Stimulated activated CD4-positive, alpha-beta T cell treated with anti-CD3 and anti-CD28 coated beads, TNF-alpha, amount 100 ng/mL, for 1 hour (primary cell): ENCODE measurements at places on chromosomes 16 and 17.

DNA sequence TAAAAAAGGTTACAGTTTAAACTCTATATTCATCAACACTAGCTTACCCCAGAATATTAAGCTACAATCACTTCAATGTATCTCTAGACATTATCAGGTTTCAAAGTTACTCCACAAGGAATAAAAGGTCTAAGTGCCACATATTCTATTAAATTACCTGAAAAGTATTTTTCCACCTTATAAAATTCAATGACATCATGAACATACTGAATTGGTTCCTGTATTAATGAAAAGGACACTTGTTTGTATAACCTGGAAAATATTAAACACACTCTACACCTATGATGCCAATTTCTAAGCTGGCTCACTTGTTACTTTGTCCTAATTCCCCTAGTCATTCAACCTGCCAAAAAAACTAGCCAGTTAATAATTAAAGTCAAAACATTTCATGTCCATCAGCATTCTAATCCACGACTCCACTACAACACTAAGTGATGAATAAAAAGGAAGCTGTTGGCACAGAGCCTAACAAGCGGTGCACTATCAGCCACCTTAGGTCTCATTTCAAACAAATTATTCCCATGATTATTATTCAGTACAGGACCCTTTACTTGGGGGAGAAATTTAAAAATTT lies 12.2 kb downstream of the MED13 start:
- no peak for DNase-seq

GRCh38 chr16:69107316-69107962 lies 2.0 kb downstream of the HAS3 start:
- no peak for DNase-seq

DNA sequence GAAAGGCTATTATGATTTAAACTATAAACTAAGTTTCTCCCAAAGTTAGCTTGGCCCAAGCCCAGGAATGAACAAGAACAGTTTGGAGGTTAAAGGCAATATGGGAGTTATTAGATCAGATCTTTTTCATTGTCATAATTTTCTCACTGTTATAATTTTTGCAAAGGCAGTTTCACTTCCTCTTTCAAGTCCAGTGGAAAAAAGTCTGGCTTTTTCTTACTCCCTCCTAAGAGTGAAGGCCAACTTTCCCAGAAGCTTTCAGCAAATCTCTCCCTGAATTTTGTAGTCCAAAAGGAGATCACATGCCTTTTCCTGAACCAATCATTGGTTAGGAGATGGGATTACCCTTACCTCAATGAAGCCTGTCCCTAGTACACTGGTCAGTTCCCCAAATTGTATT lies 9.1 kb upstream of the BLMH start:
- no peak for DNase-seq

- no peak for DNase-seq
Observed at GRCh38 chr16:1223355-1224214, 1.5 kb downstream of the TPSG1 start.

DNA sequence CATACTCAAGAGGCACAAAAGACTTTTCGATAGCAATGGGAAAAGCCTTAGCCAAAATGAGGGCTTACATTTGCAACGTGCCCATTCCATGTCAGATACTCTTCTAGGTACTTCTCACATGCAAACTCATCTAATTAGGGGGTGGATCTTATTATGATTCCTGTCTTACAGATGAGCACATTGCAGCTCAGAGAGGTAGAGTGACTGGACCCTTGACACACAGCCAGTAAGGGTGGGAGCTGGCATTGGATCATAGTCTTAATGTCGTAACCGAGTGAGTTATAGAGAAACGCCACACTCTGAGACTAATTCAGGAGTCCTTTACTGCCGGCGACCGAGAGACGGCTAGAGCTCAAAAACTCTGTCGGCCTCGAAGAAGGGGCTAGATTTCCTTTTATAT lies 78.8 kb upstream of the GRIN2A start:
- DNase-seq: no peak

GRCh38 chr17:83019376-83019775 lies 60.0 kb upstream of the METRNL start:
- DNase-seq: no peak

GRCh38 chr16:84786605-84787262 lies 33.1 kb upstream of the CRISPLD2 start:
- no peak for DNase-seq

DNA sequence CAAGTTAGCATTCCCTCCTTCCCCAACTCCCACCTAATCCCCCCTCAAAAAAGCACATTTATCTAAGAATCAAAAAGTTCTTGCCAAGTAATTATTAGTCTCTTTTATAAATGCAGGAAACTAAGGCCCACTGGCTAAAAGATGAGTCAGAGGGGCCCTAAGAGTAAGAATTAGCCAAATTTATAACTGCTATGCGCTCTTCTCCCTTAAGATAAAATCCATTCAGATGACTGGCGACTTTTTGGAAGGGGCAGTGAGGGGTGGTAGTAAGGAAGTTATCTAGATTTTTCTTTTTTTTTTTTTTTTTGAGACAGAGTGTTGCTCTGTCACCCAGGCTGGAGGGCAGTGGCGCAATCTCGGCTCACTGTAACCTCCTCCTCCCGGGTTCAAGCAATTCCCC lies 17.1 kb downstream of the ZNF652 start:
- no peak for DNase-seq

DNA sequence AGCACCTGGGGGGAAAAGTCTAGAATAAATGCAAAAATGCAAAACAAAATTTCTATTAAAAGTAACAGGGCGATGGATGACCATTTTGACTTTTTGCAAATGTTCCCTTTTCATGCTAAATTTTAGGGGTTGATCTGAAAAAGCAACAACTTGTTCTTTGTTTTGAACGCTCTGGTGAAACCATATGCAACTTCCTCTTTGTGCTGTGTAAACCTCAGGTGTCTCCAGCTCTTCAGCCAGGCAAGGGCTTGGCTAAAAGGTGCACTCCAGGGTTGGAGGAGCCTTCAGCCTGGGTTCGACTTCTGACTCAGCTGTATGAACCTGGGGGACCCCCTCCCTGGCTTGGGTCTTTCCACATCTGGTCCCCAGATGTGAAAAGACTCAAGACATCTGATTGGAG lies 9.5 kb downstream of the IRF8 start:
- no peak for DNase-seq

GRCh38 chr16:25699069-25699468 lies 7.3 kb downstream of the HS3ST4 start:
- no peak for DNase-seq

DNA sequence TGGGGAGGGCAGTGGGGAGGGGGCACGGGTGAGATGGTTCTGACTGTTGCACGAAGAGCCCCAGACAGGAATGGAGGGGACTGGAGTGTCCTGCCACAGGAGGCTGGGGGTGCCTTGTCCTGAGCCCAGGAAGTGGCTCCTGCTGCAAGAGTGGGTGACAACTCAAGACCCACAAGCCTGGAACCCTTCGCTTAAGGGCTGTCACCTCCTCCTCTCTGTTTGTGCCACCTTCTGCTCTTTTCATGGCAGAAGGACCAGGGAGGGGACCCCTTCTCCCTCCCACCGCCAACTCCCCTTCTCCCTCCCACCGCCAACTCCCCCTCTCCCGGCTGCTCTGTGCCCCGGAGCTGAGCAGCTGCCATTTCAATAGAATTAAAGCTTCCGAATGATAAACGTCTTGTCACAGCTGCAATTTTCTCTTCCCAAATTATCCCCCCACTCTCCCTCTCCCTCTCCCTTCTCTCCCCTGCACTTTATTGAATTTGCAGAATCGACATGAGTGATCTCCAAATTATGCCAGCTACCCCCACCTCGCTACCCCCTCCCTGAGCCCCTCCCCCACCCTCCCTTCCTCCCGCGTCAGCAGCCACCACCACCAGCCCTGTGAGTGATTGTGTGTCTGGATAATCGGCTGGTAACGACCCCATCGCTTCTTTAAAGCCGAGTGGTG lies 13.7 kb downstream of the GJD3 start:
- DNase-seq: no peak

GRCh38 chr16:47493381-47494337 lies 32.5 kb downstream of the PHKB start:
- no peak for DNase-seq

GRCh38 chr17:7072406-7072805 lies 7.6 kb downstream of the CLEC10A start:
- DNase-seq: no peak

- DNase-seq: no peak
Observed at GRCh38 chr16:52073024-52073423, 473.9 kb downstream of the TOX3 start.

DNA sequence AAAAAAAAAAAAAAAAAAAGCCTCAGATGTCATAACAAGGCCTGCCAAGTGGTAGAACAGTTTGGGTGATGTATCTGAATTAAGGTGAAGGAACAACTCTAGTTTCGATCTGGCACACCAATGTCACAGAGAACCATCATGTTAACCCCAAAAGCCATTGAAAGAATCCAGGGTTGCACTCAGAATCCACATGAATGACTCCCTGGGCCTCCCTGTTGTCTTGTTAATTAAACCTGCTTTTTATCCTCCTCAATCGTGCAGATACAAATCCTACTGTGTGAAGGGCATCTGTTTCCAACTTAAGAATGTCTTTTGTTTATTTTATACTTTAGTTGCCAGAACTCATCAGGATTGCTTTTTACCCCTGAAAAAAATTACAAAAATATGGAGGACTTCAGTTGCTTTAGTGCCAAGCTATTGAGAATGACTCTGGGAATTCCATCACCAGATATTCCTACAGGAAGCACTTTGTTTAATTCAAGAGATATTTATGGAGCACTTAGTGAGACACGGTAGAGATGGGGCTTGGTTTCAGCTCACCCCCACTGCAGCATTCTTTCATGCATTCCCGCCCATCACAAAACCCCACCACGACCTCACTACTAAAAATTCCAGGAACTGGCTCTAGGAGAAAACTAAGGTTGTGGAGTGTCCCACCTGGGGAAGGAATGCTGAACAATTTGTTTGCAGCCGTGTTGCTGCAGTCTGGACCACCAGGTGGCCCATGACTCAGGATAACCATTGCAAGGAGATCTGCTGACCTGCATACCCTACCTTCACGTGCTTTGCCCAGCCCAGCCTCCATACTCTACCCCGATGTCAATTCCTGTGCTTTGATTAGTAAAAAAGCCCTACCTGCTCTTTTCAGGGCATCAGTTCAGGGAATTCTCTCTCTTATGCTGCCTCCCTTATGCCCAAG lies 63.8 kb upstream of the GPRC5B start:
- no peak for DNase-seq

- peak; percentile 81 for DNase-seq
Observed at GRCh38 chr17:28571361-28572122, at the start of gene PIGS. Gene PIGS (minus strand): TSS chr17:28571524. CDS start chr17:28571496, 28 bp downstream.

DNA sequence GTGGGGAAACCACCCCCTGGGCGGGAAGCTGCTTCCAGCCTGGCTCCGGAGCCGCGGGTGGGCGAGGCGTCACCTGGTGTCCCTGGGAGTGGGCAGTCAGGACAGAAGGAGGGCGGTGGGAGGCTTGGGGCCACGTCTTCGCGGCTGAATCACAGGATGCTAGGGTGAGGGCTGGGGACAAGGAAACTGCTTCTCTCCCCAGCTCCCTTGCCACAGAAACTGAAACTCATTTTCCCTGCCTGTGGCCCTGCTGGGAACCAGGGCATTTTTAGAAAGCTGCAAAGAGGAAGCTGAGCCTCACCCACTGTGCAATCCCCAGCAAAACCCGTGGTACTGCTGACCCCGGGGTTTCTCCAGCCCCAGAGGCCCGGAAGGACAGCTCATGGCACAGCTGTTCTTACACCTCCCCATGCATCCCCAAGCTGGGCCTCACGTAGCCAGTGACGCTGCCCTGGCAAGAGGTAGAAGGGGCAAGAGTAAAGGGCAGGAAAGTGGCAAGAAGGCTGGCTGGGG lies 8.2 kb downstream of the RHBDF2 start:
- no peak for DNase-seq

DNA sequence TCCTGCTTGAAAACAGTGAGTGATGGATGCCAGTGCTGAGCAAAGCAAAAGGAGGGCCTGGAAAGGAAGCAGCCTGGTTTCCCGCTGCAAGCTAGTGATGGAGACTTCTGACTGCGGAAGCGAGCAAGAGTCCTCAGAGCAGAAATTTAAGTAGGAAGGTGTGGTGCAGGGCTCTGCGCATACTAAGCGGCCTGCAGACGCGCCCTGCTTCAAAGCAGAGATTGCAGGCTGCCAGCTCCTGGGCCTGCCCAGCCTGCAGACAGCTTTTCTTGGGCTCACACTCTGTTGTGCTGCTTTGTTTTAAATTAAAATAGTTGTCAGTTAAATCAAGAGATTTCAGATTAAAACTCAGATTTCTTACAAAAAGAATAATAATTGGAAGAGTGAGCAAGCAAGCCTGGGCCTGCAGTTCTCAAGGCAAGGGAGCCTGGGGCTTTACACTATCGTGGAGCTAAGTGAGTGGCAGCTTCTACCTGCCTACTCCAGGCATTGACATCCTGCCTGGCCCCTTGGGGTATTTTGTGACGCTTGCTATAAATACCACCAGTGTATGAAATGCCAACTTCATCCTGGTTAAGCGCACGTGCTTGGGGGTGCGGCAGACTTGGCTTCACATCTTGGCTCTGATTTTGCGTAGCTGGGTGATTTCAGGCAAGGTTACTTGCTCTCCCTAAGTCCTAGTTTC lies 237.3 kb downstream of the XYLT1 start:
- no peak for DNase-seq

GRCh38 chr16:21656795-21657768 lies 4.7 kb upstream of the IGSF6 start:
- DNase-seq: peak; percentile 9

- DNase-seq: no peak
Observed at GRCh38 chr16:35598696-35599332, 2139.4 kb downstream of the TP53TG3F start.

- DNase-seq: no peak
Observed at GRCh38 chr17:75876938-75877751, 1.2 kb downstream of the TRIM47 start.

DNA sequence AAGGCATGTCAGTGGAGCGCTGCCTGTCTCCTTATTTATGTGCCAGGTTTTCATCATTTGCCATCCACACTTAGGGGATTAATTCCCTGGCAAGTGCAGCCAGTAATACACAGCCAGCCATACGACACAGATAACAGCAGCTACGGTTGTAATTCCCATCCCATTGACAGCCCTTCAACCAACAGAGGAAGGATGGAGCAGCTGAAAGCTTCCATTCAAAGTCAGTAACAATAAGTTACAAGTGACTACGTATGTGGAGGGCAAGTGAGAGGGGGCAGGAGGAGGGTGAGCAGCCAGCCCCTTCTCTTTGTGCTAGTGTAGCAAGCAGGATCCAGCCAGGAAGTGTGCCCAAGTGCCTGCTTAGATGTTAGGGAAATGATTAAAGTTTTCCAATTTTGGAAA lies 53.8 kb upstream of the LYRM9 start:
- DNase-seq: no peak

- DNase-seq: no peak
Observed at GRCh38 chr16:15052747-15053476, 3.0 kb downstream of the NTAN1 start.

DNA sequence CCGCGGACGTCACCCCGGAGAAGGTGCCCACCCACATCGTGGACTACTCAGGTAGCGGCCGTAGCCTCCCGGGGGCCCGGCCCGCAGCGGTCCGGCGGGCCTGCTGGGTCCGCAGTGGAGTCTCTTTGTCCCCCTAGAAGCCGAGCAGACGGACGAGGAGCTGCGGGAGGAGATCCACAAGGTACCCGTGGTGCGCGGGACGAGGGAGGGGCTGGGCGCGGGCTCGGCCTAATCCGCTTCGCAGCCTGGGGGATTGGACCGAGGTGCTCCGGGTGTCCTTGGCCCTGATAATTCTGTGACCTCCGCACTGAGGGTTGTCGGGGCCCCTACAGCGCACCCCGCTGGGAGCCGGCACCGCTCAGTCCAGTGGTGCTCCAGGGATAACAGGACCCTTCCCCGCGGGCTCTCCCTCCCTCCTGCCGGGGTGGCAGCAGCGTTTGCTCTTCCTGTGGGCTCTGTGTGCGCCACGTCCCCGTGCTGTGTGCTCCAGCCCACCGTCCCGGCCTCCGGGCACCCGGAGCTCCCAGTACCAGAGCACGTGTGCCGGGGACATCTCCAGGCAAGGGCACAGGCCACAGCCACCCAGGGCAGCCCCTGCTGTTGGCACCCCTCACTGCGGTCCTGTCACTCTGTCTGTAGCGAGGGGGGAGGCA lies 713 bp downstream of the RHOT2 start:
- DNase-seq: no peak
